Upper lobe of right lung (tissue), 1 donor: ENCODE measurements at places on chromosomes 7 and 10. TPM values are rescaled to one million over a fixed set of nuclear protein-coding genes. Genes with fewer than 3 reads are reported as not detected.

The IKZF1 gene
- 41.4 TPM for total RNA-seq

The FEZF1 gene
- total RNA-seq = not detected

The MRLN gene
- total RNA-seq = not detected

The LFNG gene
- 35.4 TPM for total RNA-seq

The GIMAP5 gene
- 41.8 TPM for total RNA-seq

The ZNF365 gene
- total RNA-seq = 1.3 TPM

The ADRA2A gene
- 4.9 TPM for total RNA-seq

The TMEM140 gene
- total RNA-seq = 31.2 TPM

The CYP26C1 gene
- total RNA-seq = 0.35 TPM

The PCBD1 gene
- total RNA-seq = 117 TPM

The TMEM273 gene
- 63.1 TPM for total RNA-seq

The DGKI gene
- total RNA-seq = 0.67 TPM

The LRRC61 gene
- 10.2 TPM for total RNA-seq

The SPOCK2 gene
- total RNA-seq = 187 TPM

The MYL7 gene
- 3.1 TPM for total RNA-seq

The AQP1 gene
- total RNA-seq = 1,132 TPM

The AGR3 gene
- 37.2 TPM for total RNA-seq

The ADO gene
- 16.5 TPM for total RNA-seq

The INSYN2A gene
- total RNA-seq = 0.14 TPM

The PPP1R17 gene
- not detected for total RNA-seq

The RNLS gene
- 3.7 TPM for total RNA-seq

The ABCB1 gene
- 7.5 TPM for total RNA-seq

The VSTM2A gene
- total RNA-seq = not detected

The ATG9B gene
- 0.17 TPM for total RNA-seq

The RPEL1 gene
- not detected for total RNA-seq

The STEAP4 gene
- total RNA-seq = 53.9 TPM

The WDR11 gene
- 46.0 TPM for total RNA-seq

The TDRD1 gene
- total RNA-seq = 0.14 TPM

The GHRHR gene
- not detected for total RNA-seq

The ABCA13 gene
- 0.35 TPM for total RNA-seq

The OPN1SW gene
- not detected for total RNA-seq

The GRID1 gene
- 3.0 TPM for total RNA-seq

The PON1 gene
- 0.49 TPM for total RNA-seq

The HGF gene
- 26.5 TPM for total RNA-seq

The FFAR4 gene
- 4.9 TPM for total RNA-seq

The GNAT3 gene
- total RNA-seq = not detected

The TNS3 gene
- 168 TPM for total RNA-seq

The ACSL5 gene
- 79.1 TPM for total RNA-seq

The ASB10 gene
- not detected for total RNA-seq

The ATRNL1 gene
- 0.93 TPM for total RNA-seq

The FIGNL1 gene
- total RNA-seq = 5.5 TPM

The PLXNA4 gene
- total RNA-seq = 7.2 TPM

The GOT1 gene
- total RNA-seq = 25.0 TPM

The AGAP5 gene
- total RNA-seq = 9.8 TPM

The PIK3CG gene
- total RNA-seq = 15.7 TPM

The PRKAG2 gene
- 35.6 TPM for total RNA-seq

The FGFR2 gene
- 58.7 TPM for total RNA-seq

The ZNF239 gene
- total RNA-seq = 3.5 TPM

The VENTX gene
- 3.4 TPM for total RNA-seq

The LANCL2 gene
- 6.5 TPM for total RNA-seq

The SYT15 gene
- total RNA-seq = 45.4 TPM

The IGF2BP3 gene
- 3.3 TPM for total RNA-seq

The HOXA10 gene
- total RNA-seq = 0.38 TPM
